ENCODE measurements at places on chromosomes 1 and 21.
A peak's percentile ranks its signal among the peaks of the same experiment; 100 is the strongest.

GRCh38 chr1:15803380-15803779, 4.1 kb downstream of the UQCRHL start:
- no peak for DNase-seq

GRCh38 chr1:85867189-85867588, 159.0 kb upstream of the ZNHIT6 start:
- DNase-seq: no peak

- no peak for DNase-seq
Measured at GRCh38 chr1:69090170-69090569, 477.6 kb upstream of the LRRC7 start.

DNA sequence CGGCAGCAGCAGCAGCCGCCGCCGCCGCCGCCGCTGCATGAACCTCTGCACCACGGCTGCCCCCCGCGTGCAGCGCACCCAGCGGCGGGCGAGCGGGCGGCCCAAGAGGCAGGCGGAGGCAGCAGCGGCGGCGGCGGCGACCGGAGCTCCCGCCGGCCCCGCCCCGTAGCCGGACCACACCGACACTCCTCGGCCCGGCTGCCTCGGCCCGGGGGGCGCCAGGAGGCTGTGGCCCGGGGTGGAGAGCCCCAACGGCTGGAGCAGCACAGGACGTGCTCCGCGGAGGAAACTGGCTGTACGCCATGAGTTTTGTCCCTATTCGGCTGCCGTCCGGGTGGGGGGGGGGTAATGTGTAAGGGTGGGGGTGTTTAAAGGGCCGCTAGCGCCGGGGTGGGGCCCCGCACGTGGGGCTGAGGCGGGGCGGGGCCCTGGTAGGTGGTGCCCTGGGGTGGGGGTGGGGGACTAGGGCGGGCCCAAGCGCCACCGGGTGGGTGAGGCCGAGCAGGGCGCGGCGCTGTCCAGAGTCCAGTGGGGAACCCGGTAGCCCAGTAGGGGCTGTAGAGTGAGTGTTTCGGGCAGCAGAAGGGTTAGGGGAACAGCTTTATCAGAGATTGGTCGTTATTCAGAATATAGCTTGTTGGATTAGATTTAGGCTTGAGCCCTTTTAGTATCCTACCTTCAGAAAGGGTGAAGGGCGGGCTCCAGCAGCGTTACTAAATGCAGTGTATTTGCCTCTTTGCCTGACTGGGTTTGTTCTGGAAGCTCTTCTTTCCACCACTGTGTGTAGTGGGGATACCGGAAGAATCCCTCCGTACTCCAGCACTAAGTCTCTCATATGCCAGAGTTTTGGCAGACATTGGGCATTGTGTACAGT, at the start of gene FAM78B:
TSS of gene FAM78B (minus strand) at position 304 of the 874 bp plus-strand sequence. CDS start 753 bp downstream, outside the sequence.
- peak; percentile 6 for DNase-seq

- DNase-seq: no peak
Measured at GRCh38 chr1:167890400-167890799, 23.5 kb downstream of the ADCY10 start.

DNA sequence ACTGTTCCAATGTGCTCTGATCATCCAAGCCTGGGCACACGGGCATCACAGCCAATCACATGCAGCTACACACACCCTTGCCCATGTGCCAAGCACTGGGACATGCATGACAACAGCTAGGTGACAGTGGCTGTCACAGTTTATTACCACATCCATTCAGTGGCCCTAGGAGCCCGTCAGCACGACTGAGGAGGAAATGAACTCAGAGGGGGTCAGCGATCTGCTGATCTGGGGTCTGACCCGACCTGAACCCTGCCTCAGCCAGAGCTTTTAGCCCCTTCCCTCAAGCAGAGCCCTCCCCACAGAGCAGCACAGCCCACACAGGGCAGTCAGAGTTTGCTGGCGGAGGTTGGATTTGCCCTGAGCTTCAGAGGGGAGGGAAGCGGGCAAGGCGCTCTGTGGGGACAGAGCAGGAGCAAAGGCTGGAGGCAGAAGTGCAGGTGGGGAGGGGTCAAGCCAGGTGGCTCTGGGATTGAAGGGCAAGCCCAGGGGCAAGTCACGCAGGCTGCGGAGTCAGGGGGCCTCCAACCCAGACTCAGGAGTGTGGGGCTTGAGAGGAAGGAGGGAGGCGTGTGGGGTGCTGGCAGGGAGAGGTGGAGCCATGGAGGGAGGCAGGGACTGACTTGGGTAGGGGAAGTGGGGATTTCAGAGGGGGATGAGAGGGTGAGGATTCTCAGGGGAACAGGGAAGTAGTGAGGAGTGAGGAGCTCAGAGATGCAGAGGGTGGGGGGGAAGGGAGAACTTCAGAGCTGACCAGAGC, 10.4 kb downstream of the SH3BGRL3 start:
- DNase-seq: no peak

DNA sequence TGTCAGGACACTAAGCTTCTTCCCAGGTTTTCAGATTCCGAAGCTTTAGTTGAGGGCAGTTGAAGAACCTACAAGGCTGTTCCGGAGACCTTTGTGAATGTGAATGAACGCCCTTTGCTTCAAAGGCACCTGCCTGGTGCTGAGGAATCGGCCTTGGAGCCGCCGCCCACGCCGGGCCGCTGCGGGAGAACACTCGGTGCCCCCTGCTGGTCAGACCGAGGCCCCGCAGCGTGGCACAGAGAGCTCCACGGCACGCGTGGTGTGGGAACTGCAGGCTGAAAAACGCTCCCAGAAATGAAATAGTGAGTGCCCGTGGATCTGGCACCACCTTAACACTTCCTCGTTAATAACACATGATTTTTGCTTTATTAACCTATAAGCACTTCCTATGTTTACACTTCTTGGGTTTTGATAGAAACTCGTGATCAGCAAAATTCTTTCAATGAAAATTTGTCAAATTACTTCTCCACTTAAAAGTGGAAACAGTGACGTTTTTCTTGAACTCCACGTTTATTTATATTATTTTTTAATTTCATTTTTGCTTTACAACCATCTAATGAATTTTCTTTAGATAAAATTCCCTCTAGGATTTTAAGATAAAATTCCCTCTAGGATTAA, 460.6 kb downstream of the DSCAM start:
- DNase-seq: no peak

- DNase-seq: no peak
Measured at GRCh38 chr21:44024887-44025353, 12.8 kb downstream of the TRAPPC10 start.

GRCh38 chr1:20830378-20830777, 43.3 kb upstream of the HP1BP3 start:
- DNase-seq: no peak

- no peak for DNase-seq
Measured at GRCh38 chr1:167752219-167752985, 30.6 kb downstream of the MPZL1 start.

DNA sequence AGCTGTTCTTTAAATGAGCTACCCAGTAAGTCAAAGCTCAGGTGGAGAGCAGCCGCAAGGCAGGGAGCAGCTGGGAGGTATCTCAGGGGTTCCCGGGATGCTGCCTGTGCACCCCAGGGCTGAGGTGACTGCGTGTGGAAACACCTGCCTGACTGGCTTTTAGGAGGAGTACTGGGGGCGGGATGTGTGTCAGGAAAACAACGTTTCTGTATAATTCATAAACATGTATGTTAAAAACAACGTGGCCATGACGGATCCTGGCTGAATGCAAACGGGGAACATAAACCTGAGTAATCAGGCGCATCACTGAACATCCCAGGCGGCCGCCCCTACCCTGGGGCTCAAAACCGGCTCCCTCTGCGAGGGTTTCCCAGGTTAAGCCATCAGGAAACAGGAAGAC, 1.5 kb downstream of the C1orf159 start:
- DNase-seq: no peak

GRCh38 chr1:21217812-21218596, 41.3 kb upstream of the EIF4G3 start:
- DNase-seq: peak; percentile 15

DNA sequence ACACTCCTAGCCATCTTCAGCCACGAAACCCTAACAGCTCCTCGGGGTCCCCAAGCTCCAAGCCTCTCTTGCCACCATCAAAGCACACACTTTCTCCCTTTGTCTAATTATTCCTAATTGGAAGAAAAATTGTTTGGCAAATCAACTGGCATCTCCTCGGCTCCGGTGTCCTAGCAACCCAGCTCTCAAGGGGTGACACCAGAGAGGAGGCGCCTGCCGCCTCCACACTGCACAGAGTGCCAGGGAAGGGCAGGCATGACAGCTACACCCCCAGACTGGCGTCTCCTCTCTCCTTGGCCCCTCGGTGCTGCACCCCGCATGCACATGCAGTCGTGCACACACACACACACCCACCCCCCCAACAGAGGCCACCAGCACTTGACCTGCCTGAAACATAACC, 18.2 kb upstream of the GJB5 start:
- no peak for DNase-seq

DNA sequence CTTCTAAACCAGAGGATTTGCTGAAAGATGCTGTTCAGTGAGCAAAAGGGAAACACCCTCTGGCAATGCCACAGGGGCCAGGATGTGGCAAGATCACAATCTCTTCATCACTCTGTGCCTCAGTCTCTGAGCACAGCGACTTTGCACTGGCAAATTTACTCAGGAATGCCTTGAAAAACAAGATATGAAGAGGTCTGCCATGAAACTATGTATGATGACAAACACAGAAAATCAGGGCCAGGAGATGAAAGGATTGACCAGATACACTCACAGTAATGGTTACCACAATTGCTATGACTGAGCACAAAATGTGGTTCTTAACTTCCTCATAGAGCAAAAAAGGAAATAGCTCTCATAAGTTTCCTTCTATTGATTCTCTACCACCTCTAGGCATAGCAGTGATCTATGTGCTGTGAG, 5.8 kb downstream of the TTC13 start:
- DNase-seq: peak; percentile 68

DNA sequence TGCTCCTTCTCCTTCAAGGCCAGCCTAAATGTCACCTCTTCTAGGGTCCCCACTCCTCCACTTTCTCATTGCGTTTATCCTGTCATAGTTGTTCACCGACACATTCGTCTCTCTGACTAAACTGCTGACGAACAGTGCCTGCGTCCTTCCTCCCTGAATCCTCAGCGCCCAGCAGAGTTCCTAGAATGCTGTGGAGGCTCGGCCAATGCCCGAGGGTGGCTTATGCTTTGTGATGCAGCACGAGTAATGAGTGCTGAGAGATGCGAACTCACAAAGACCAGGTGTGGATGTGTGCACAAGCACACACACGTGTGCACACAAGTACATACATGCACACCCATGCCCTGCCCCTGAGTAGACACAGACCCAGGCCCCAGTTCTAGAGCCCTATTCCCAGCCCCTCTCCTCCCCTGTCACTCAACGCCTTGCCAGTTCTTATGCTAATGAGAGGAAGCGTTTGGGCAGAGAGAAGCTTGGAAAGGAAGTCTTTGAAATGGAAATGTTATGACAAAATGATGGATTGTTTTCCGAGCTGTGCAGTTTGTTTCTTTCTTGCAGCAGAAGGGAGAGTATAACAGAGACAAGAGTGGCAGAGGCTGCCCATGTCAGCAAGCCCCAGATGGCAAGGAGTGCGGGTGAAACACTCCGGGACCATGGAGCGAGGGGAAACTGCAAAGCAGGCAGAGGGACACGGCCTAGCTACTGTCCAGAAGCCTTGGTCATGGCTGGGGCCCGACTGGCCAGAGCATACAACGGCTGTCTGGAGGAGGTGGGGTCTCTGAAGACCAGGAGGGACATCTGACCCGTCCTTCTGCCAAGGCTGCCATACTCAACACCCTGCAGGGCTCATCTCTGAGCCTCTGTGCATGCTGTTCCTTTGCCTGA, 24.2 kb downstream of the KCNA10 start:
- no peak for DNase-seq

- DNase-seq: no peak
Measured at GRCh38 chr1:157140063-157140588, 1.9 kb upstream of the ETV3 start.

DNA sequence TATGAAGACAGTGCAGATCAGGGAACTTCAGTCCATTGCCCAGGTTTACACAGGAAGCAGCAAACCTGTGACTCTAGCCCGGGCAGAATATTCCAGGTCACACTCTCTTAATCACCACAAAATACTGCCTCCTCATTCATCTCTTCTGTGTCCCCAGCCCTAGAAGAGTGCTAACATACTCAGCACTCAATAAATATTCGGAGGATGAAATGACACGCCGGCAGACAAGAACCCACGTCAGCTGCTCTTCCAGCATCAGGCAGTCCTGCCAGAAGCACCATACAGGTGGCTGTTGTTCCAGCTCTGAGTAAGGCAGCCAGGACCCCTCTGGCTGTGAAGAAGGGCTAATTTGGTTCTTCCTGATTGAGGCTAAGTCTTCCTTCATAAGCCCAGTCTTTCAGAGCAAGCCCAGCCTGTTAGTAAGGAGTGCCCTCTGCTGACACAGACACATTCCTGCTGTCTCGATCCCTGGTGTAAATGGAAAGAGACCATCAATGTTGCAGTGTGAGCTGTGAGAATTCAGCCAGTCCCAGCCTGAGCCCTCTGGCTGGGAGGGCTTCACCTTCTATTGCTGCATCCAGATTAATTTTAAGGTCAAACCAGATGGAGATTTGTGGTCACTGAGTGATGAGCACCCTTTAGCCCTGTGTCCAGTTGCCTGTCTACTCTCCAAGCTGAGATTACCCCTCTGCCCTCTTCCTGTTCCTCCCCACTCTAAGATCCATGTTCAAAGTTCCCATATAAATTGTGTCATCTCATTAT, 45.0 kb upstream of the KIRREL1 start:
- DNase-seq: no peak

DNA sequence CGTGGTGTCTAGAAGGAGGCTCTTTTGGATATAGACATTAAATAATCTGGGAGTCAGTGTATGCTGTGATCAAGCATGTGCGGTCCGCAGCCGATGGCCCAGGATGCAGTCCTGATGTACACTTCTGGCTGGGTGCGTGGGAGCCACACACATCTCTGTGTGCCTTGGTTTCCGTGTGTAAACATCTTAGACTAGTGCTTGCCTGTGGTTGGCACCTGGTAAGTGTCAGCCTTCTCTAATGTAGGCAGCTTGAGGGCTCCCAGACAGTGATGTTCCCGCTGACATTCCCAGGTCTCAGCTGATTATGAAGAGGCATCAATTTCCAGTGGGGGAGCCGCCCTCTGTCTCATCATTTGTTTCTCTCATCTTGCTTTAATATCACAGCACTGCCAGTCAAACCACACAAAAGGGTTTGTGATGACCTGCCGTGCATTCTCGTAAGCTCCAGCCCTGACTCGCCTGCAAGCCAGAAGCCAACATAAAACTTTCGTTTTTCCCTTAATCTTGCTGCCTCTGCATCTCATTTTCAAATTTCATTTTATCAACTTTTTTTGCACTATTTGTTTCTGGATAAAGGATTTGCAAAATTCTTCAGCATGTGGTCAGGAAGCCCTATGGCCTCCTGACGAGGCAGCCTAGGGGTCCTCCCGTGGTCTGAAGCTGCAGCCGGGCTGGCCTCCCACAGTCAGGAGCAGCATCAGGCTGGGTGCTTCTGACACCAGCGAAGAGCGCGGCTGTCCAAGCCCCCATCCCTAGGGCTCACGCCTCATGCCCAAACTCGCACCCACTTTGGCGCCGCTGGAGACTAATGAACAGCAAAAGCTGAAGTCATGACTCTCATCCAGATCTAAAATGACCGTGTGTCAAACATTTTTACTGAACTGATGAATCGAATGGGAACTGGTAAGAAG, 28.1 kb downstream of the PDE9A start:
- no peak for DNase-seq

All from effector CD4-positive, alpha-beta T cell (primary cell).